ENCODE measurements at places on chromosomes 3 and 15.

GRCh38 chr3:4261406-4261805 lies 41.8 kb upstream of the SETMAR start:
- DNase-seq, result no peak

DNA sequence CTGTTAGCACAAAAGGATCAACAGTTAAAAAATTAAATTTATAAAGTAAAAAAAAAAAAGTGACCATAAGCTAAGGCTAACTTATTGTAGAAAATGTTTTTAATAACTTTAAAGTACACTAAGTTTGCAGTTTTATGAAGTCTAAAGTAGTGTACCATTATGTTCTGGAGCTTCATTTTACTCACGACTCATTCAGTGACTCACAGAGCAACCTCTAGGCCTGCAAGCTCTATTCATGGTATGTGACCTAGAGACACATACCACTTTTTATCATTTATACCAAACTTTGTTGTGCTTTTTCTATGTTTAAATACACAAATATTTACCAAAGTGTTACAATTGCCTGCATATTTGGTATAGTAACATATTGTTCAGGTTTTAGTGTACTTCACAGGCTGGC lies 1552.3 kb downstream of the OTOL1 start:
- DNase-seq, result no peak

DNA sequence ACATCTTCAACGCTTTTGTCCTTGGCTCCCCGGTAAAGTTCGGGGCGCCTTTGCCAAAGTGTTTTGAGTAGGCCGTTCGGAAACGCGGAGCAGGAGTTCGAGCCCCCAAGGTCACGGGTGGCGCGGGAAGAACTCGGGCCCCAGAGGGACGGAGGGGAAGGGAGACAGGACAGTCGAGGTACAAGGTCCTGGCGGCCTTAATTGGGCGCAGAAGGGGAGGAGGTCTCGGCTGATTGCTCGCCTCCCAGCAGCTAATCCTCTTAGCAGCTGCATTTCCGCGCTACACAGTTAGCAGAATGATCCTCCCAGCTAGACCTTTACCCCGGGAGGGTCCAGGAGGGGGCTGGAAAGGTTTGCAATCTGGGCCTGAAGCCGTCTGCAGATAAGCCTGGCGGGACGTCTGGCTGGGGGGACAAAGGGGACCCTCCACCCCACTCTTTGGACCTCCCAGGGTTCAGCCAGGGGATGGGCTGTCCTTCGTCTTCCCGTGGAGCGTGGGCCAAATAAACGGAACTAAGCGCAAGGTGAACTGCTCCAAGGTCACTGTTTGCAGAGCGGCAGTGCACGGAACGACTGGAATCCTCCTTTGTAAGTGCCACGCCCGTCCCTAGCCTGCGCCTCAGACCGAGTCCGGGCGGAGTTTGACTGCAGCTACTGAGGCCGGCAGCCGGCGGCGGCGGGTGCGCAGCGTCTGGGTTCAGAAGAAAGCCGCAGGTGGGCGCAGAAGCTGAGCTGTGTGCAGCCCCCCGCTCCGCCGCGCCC lies 7.2 kb downstream of the EOMES start:
- no peak for DNase-seq

DNA sequence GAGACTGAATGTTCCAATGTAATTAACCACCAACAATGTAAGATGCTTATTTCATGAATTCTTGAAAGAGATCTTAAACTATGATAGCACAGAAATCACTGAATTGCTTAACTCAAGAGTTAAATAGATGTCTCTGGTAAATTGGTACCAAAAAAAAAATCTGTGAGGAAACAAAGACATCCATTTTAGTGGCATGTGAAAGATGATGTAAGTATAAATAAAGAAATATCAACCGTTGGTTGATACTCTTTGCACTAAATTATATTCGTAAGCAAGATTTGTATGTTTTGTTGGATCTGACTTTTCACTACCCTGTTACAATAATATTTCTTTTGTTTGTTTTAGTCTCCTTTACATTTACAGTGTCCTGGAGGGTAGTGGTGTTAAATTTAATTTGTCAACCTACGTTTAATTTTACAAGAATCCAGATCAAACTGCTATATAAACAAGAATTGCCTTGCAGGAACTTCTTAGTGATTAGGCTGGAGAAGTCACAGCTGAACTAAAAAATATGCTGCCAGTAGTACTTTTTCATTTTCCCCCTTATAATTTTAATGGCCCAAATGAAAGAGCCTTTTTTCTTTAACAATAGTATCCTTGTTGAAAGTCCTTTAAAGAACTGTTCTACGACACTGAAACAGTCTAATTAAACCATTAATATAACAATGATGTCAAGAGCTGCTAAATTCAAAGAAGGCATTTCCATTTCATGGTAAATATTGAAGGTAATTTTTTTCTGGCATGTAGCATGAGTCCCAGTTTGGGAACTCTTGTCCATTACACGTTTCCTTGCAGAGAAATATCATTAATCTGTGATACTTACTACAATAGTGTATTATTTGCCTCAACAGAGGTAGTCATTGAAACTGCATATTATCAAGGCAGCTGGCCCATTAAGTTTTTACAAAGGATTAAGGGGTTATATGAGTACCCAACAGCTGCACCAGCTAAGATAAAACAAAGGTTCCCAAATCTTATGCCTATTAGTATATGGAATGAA lies 109.6 kb upstream of the PHLDB2 start:
- DNase-seq, result peak; percentile 98

GRCh38 chr15:26702381-26702780 lies 70.5 kb downstream of the GABRB3 start:
- peak; percentile 9 for DNase-seq

- DNase-seq, result no peak
These were observed 71.4 kb downstream of the FBXL22 start for GRCh38 chr15:63668601-63669000.

DNA sequence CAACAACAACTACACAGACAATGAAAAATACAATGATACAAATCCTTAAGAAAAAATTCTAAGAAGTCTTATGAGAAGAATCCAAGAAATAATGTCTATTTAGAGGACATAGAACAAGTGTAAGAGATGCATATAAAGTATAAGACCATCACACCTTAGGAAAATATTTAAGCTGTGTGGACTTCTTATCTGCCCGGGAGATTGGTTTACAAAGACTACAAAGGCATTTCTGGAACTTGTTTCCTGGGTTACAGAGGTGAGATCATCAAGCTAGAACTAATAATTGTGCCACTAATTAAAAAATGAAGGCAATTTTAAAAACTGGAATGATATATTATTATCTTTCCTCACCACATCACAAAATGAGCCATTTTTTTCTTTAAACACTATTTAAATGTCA lies 507.1 kb downstream of the GRM7 start:
- DNase-seq, result no peak

- no peak for DNase-seq
These were observed 224.1 kb upstream of the IL12A start for GRCh38 chr3:159764490-159765029.

GRCh38 chr3:184601576-184602371 lies 40.2 kb downstream of the EPHB3 start:
- no peak for DNase-seq

GRCh38 chr15:36392676-36393266 lies 186.7 kb upstream of the CDIN1 start:
- no peak for DNase-seq

All from NCI-H1105 treated with DMSO at 0.1 percent for 48 hours (cell line).